NCI-H1694 (cell line): ENCODE measurements at places on chromosomes 16 and 17.
A peak's percentile ranks its signal among the peaks of the same experiment; 100 is the strongest.

DNA sequence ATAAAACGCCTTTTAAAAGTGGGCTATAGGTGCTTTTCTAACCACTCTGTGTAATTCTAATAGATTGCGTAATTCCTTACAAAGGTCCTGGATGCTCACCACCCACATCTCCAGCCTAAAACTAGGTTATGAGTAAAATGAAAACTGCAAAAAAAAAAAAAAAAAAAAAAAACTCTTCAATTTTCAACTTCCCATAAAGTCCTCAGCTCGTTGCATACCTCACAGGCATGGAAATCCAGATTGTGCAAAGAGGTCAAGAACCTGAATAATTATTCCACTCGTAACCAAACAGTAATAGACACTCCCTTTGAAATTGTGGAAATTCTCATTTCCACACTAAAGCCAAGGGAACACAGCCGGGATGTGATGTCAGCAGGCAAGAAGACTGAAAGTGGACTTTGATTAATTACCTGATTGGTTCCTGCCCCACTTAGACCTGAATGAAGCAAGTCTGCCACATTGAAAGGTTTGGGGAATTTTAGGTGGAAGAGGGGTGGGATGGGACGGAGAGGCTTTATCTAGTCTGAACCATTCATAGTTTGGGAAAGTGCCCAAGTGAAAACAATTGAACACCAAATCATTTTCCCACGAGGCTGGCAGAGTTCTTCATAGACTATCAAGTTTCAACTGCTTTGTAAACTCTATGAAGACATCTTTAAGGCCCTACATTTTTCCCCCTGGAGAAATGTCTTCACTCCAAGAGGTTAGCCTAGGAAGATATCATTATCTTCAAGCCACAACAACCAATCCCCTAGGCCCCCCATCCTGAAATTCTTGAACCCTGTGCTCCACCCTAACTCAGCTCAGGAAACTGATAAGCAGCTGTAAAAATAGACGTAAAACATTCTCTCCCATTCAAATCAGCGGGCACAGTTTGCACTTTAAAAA, 49.1 kb upstream of the TANC2 start:
- no peak for DNase-seq

GRCh38 chr17:49338883-49339282, 23.2 kb downstream of the ZNF652 start:
- no peak for DNase-seq

GRCh38 chr16:67029254-67030096, 526 bp downstream of the CBFB start:
- no peak for DNase-seq

DNA sequence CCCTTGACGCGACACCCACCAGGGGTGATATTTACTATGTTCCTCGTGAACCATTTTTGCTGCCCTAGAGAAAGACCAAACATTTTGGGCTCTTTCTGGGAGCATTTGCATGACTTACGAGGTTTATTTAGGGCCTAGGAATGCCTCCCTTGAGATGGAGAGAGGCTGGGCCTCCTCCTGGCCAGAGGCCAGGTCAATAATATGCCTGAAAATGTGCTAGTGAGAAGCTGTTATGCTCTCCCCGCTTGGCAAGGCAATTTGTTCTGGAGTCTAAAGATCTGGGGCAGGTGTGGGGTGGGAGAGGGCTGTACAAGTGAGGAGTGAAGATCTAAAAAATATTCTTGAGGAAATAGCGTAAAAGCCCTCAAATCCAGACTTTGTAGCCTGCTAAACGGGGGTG, 587.3 kb upstream of the CDH5 start:
- no peak for DNase-seq

DNA sequence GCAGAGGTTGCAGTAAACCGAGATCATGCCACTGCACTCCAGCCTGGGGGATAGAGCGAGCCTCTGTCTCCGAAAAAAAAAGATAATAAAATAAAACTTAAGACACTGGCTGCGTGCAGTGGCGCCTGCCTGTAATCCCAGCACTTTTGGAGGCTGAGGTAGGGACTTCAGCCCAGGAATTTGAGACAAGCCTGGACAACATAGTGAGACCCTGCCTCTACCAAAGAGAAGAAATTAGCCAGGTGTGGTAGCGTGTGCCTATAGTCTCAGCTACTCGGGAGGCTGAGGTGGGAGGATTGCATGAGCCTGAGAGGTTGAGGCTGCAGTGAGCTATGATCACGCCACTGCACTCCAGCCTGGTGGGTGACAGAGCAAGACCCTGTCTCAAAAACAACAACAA, 26.6 kb downstream of the RARA start:
- DNase-seq, result no peak

- no peak for DNase-seq
Measured at GRCh38 chr16:5971106-5971505, 873.5 kb upstream of the EEF2KMT start.

DNA sequence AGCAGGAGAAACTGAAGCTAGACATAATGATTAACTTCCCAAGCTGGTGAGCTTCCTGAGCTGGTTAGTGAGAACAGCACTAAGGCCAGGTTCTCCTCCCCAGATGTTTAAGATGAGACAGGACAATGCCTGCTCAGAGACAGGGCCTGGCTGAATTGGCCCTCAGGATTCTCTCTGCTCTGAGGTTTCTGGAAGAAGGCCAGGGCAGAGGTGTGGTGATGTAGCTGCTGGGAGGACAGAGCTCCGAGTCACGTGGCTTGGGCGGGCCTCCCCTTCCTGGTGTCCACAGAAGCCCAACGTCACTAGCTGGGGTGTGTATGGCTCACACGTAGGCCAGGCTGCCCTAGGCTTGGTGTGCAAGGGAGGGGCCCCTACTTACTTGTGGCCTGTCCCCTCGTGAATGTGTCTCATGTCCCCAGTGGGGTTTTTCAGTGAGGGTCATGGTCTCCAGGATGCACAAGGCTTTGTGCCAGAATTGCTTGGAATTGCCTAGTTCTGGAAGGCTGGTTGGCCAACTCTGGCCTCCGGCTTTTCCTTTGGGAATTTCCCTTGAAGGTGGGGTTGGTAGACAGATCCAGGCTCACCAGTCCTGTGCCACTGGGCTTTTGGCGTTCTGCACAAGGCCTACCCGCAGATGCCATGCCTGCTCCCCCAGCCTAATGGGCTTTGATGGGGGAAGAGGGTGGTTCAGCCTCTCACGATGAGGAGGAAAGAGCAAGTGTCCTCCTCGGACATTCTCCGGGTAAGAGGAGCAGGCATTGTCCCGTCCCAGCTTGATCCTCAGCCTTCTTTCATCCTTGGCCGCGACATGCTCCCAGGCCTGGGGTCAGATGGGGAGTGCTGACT, 3.4 kb downstream of the NOD2 start:
- DNase-seq, result no peak

GRCh38 chr16:51376080-51376479, 225.0 kb upstream of the SALL1 start:
- DNase-seq, result no peak

DNA sequence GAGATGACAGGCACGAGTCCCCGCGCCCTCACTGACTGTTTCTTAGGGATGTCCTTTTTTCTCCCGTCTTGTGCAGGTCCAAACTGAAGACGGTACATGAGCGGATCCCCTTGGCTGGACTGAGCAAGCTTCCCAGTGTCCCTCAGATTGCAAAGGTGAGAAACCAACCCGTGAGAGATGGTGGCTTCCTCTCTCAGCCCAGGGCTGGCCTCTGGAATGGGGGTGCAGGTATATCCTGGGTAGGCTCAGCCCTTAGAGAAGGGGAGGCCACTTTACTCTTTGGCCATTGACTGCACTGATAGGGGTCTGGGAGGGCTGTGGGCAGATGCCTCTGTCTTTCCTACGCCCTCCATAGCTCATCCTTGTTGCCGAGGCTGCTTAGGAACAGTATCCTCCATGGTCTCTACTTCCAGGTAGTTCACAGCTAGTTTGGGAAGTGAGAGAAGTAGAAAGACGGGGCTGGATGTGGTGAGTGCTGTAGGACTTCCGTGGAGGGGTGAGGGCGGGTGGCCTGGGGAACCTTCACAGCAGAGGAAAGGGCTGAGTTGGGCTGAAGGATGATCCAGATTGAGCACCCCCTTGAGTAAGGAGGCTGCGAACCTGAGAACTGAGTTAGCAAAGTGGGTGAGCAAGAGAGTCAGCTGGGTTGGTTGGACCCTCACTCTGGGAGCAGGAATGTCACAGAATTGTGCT, 83.0 kb downstream of the OR1D5 start:
- no peak for DNase-seq

DNA sequence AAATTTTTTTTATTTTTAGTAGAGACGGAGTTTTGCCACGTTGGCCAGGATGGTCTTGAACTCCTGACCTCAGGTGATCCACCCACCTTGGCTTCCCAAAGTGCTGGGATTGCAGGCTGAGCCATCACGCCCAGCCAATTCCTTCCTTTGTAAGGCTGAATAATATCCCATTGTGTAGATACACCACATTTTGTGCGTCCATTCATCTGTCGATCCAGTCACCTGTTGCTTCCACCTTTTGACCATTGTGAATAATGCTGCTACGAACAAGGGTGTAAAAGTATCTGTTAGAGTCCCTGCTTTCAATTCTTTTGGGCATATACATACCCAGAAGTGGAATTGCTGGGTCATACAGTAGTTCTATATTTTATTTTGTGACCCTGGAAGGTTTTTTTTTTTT, 15.3 kb downstream of the TRPV2 start:
- DNase-seq, result no peak

DNA sequence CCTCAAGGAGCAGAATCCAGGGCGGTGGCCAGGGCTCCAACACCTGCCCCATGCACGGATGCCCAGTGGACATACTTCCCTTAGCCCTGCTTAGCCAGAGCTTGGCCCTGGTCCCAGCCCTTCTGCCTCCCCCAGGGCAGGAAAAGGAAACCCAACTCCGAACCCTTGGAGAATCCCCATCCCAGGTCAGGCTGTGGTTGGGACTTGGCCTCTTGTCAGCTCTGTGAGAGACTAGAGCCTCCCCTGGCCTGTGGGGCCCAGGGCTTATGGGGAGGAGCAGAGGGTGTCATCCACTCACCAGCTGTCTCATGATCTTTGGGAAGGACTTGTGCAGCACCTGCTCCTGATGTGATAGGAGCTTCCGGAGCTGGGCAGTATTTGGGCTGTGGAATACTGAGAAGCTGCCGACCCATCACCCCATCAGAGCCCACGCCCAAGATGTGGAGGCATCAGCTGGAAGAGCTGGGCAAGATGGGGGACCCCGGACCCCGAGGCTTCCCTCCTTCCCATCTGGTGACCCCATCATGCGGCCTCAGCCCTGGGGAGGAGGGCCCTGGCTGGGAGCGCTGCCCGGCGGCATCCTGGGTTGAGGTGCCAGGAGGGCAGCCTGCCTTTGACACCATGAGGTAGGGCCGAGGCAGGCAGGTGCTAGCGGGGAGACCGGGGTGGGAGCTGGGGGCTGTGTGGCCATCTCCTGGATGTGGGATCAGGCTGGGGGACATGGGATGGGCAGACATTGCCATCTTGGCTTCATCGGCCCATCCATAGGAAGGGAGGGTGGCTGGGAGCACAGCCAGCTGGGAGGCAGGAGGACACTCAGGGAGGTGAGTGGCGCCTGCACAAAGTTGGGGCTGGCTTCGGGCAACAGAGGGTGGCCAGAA, 45.1 kb downstream of the TNFRSF13B start:
- no peak for DNase-seq

DNA sequence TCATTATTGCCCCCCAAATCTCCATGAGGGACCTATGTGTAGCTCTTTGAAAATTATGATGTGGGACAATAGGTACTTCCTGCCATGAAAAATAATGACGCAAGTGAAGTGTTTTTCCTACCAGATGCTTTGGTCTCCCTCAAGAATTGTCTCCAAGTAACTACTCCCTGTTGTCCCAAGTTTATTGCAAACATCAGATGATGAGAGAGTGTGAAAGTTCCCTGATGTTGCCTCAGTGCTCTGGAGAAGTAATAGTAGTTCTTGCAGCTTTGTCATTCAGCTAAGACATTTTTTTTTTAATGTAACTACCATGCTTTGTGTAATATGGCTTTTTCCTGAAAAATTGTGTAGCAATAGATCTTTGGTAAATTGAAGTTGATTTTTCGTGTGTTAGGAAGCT, 20.1 kb downstream of the LPCAT2 start:
- no peak for DNase-seq

- no peak for DNase-seq
Measured at GRCh38 chr16:56931271-56931891, 561 bp upstream of the HERPUD1 start.

GRCh38 chr16:2821487-2822157, 4.6 kb downstream of the PRSS21 start:
- peak; percentile 44 for DNase-seq

GRCh38 chr17:80145076-80146075, 1.6 kb downstream of the EIF4A3 start:
- no peak for DNase-seq

DNA sequence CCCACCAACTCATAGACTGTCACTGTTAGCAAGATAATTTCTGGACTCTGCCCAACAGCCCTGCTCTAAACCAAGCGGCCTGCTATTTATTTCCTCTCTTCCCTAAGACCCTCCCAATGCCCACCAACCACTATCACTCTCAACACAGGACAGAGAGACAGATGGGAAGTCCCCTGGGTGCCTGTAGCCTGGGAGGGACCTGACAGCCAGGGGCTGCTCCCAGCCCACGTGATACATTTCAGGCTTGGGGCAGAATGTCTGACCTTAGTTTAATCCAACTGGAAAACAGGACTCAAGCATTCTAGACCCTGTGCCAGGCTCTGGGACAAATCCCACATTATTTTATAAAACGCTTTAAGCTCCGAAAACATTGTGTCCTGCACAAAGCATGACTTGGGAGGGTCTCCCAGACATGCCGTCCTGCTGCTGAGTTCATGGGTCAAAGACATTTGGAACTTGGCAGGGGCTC, 23.6 kb downstream of the XYLT1 start:
- DNase-seq, result no peak

- no peak for DNase-seq
Measured at GRCh38 chr16:84597931-84598351, 19.9 kb downstream of the COTL1 start.

DNA sequence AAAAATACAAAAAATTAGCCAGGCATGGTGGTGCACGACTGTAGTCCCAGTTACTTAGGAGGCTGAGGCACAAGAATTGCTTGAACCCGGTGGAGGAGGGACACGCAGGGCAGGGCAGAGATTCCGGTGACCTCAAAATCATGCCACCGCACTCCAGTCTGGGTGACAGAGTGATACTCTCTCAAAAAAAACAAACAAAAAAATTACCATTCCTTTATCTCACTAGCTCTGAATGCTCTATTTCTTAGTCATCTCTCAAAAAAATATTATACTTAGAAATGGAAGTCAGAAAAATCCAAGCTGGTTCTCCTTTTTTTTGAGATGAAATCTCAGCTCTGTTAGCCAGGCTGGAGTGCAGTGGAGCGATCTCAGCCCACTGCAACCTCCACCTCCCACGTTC, 40.8 kb downstream of the SPOP start:
- no peak for DNase-seq

GRCh38 chr16:3459401-3460090, 16.1 kb downstream of the NAA60 start:
- no peak for DNase-seq
